ENCODE measurements at places on chromosomes 12 and 14.

- DNase-seq = no peak
Observed at GRCh38 chr14:23434488-23435222, 805 bp downstream of the MYH7 start.

- DNase-seq = no peak
Observed at GRCh38 chr12:62827855-62828254, 107.1 kb downstream of the PPM1H start.

GRCh38 chr14:64541261-64541971 is 875 bp downstream of the HSPA2 start:
- no peak for DNase-seq

DNA sequence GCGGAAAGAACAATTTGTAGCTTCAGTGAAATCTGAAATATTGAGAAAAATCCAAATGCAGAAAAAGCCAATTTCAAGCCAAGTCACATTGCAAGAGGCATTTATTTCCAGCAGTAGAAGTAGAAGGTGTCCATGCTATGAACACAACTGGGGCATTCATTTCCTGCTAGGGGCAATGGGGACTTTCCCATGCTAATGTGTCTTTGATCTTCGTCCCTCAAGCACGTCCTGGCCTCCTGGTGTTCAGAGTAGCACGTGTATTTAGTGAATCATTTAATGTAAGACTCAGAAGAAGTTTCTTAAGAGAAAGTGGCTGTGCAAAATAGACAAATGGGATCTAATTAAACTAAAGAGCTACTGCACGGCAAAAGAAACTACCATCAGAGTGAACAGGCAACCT is 267.9 kb downstream of the TMEM132C start:
- no peak for DNase-seq

DNA sequence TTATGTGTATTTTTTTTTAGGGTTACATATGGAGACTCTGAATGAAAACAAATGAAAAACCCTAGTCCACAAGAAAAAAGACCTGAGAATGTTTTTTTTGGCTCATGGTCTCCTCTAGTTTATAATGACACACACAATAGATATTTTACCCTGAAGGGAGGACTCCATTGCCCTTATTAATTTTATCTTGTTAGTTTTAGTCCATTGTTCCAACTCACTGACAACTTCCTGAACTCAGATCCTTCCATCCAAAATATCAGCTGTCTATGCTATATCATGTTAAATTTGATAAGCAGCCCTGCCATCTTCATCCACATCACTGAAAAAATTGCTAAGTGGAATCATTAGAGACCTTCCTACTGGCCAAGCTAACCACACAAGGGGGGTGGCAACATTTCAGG is 232.1 kb downstream of the MON2 start:
- no peak for DNase-seq

GRCh38 chr12:52279422-52280318 is 5.2 kb downstream of the KRT86 start:
- DNase-seq = no peak

- no peak for DNase-seq
Observed at GRCh38 chr12:19048943-19049342, 80.6 kb upstream of the PLEKHA5 start.

- no peak for DNase-seq
Observed at GRCh38 chr14:84963518-84963917, 566.4 kb upstream of the FLRT2 start.

- no peak for DNase-seq
Observed at GRCh38 chr12:83630526-83630925, 943.8 kb downstream of the TMTC2 start.

DNA sequence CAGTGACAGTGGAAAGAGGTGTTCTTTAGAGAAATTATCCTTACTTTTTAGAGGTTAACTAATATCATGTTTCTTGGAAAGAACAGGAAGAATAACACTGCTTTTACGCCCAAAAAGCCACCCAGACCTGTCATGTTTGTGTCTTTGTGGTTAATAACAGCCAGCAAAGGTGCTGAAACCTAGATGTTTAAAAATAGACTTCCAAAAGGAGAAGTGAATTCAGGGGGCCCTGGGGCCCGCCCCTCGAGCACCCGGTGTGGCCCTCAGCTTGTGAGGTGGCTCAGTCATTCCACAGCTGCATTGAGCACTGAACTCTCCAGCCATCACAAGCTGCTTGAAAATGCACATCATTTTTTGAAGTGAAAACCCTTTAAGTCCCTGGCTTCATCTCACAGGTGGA is 20.8 kb upstream of the AMN start:
- DNase-seq = no peak

GRCh38 chr12:67482751-67483661 is 165.5 kb upstream of the DYRK2 start:
- no peak for DNase-seq

DNA sequence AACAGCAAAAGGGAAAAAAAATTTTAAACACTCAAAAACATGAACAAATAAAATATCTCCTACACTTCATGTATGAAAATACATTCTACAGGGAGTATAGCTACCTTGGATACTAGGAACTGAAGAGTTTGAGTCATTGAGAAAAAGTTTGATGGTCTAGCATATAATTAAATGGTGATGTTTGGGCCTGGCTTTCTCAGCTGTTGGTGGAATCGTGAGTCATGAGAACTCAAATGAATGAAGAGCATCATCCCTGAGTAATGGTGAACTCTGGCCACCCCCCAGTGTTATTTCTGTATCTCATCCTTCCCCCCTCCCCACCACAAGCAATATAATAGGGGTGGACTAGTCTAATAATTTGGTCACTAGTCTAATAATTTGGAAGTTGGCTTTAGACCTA is 6.7 kb upstream of the SLC6A15 start:
- no peak for DNase-seq

- peak; percentile 61 for DNase-seq
Observed at GRCh38 chr14:74531467-74531866, 37.9 kb downstream of the ISCA2 start.

DNA sequence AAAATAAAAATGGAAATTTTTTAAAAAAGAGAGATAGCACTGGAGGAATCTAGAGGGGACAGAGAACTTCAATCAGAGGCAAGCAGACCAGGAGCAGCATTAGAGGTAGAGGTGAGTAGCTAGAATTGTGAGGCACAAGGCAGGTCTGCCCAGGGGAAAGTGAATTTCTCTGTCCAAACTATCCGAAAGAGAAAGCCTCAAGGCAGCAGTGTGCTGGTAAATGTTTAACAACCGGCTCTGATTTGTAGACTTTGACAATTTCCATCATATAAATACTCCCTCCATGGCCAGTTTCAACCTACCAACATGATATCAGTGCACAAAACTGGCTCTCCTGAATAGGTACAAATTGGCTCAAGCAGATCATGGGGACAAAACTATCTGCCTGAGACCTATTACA is 160.6 kb upstream of the EGLN3 start:
- no peak for DNase-seq

DNA sequence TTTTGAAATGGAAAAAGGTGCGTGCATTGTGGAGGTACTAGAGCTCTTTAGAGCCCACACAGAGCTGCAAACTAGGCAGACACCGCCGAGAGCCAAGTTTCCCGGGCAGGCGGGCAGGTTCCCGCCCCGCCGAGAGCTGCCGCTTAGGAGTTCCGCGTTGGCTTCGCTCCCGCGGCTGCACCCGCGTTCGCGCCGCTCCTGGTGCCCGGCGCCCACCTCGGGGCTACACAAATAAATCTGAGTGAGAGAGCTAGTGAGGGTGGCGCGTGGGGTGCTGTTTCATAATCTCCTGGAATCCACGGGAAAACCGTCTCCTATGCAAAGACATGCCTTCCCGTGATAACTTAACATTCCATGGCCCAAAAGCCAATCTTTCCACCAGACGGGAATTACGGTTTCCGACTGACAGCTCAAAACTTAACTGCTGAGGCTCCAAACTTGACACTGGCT is 645 bp downstream of the KITLG start:
- DNase-seq = peak; percentile 56

- peak; percentile 20 for DNase-seq
Observed at GRCh38 chr12:89873745-89874144, 165.1 kb upstream of the ATP2B1 start.

DNA sequence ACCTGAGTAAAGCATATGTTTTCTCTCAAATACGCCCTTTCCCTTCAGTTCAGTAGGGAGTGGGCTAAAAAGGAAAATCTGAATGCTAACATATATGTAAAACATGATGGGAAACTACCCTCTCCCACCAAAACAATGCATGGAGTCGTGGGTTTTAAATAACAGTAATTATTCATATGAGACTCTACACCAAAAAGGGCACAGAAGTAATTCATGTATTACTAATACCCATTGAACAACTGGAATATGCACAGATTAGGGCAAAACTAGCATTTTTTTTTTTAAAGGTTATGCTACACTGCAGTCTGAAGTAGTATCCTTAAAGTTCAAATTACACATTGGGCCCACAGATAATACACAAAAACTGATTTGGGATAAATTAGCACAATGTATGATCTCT is 8.1 kb upstream of the ARID2 start:
- DNase-seq = no peak

DNA sequence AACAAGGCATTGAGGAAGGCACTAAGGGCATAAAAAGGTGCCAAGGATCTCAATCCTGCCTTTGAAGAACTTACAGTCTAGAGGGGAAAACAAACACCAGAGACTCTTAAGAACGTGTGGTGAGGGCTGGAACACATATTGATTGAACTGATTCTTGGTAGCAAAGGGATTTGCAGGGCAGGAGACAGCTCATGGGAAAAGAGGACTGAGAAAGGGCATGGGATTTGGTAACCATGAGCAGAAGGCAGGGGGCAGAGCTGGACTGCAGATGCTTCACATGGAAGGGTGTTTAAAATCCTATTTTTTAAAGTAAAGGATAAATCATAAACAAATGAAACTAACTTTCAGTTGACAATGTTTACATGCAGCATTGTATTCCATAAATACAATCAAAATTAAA is 203.1 kb downstream of the ITPR2 start:
- DNase-seq = no peak

- DNase-seq = no peak
Observed at GRCh38 chr12:509500-509899, 49.8 kb downstream of the B4GALNT3 start.

GRCh38 chr12:102379346-102380162 is 100.8 kb downstream of the IGF1 start:
- no peak for DNase-seq

DNA sequence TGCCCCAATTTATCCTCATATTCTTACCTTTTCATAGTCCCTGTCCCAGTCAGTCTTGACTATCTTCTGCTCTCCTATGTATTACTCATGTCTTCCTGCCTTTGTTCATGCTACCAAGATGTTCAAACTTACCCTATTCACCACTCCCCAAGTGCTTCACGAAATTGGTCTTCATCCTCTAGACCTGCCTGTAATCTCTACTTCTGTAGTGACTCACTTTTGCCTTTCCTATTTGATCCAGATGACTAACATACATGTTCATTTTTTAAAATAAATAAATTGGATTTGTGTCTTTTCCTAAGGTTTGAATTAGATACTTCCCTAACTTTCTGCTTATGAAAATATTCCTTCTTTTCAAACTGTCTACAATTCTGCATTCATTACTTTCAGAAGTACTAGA is 107.7 kb upstream of the PPM1H start:
- no peak for DNase-seq

DNA sequence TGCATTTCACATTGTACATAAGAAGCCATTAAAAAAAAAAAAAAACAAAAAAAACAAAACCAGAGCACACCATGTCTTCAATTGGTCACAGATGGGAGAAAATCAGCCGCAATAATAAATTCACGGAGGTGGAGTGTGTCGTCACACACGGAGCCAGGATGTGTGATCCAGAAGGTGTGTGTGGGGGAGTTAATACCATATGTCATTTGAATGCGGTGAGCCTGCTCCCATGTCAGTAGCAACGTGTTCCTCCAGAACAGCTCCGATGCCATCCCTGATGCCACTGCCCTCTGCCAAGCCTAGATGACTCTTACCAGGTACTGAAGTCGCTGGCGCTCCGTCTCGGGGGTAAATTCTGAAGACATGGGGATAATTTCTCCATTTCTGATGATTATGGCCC is 197.8 kb downstream of the PPM1H start:
- no peak for DNase-seq

DNA sequence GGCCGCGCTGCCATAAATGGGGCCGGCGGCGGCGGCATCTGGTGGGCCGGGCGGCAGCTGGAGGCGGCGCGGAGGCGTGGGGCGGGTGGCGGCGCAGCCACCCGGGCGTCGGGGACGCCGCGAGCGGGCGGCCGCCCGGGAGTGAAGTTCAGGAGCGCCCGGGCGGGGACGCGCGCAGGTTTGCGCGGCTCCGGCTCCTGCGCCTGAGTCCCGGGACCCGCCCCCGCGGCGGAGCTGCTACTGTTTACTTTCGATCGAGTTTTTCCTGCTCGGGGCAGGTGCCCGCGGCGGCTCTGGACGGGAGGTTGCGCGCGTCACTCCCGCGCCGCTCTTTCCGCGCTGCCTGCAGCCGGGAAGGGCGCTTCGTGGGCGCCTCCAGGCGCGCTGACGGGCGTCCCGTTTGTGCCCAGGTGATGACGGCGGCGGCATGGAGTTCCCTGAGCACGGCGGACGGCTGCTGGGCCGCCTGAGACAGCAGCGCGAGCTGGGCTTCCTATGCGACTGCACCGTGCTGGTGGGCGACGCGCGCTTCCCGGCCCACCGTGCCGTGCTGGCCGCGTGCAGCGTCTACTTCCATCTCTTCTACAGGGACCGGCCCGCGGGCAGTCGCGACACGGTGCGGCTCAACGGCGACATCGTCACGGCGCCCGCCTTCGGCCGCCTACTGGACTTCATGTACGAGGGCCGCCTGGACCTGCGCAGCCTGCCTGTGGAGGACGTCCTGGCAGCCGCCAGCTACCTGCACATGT is at the start of gene ZBTB42:
ZBTB42 (plus strand) TSS at position 331 of the 749 bp plus-strand sequence; CDS start at position 428, 97 bp downstream.
- peak; percentile 98 for DNase-seq

- no peak for DNase-seq
Observed at GRCh38 chr14:58918066-58918738, 270.3 kb upstream of the DAAM1 start.

DNA sequence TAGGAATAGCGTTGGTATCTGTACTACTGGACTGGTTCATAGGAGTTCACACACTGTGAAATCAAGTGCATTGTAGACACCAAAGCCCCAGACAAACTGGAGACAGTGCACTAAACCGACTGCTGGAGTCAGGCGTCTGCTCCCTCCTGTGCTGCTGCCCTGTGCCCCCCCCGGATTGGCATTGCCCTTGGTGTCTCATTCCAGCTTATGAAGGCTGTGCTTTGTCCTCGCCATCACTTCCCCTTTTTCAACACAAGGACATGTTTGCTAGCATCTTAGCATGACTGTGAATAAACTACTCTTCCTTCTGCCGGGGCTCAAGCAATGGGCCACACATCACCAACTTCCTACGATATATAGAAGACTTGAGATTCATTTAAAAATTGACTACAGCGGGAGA is 84.0 kb downstream of the TMCC3 start:
- no peak for DNase-seq

- DNase-seq = no peak
Observed at GRCh38 chr12:58503731-58504130, 416.6 kb downstream of the LRIG3 start.

- no peak for DNase-seq
Observed at GRCh38 chr14:36113341-36113740, 63.2 kb downstream of the PTCSC3 start.

DNA sequence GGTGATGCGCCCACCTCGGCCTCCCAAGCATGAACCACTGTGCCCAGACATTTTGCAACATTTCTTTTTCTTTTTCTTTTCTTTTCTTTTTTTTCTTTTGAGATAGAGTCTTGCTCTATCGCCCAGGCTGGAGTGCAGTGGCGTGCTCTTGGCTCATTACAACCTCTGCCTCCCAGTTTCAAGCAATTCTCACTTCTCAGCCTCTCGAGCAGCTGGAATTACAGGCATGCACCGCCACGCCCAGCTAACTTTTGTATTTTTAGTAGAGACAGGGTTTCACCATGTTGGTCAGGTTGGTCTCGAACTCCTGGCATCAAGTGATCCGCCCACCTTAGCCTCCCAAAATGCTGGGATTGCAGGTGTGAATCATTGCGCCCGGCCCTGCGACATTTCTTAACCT is 7.6 kb upstream of the CDC42BPB start:
- no peak for DNase-seq
